ENCODE measurements at places on chromosomes 2 and 18.

GRCh38 chr2:227759411-227760118, 13.9 kb downstream of the SCYGR8 start:
- DNase-seq: no peak

DNA sequence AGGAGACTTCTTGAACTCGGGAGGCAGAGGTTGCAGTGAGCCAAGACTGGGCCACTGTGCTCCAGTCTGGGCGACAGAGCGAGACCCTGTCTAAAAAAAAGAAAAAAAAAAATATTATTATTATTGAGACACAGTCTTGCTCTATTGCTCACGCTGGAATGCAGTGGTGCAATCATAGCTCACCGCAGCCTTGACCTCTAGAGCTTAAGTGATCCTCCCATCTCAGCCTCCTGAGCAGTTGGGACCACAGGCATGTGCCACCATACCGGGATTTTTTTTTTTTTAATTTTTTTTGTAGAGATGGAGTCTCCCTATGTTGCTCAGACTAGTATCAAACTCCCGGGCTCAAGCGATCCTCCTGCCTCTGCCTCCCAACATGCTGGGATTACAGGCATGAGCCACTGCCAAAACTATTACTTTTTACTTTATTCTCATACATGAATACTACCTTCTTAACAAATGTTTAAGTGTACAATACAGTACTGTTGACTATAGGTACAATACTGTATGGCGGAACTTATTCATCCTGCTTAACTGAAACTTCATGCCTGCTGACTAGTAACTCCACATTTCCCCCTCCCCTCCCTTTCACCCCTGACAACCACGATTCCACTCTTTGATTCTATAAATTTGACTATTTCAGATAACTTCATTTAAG, 15.5 kb downstream of the FBXO11 start:
- DNase-seq: no peak

- DNase-seq: no peak
These were observed 1.8 kb downstream of the EVX2 start for GRCh38 chr2:176081837-176082524.

DNA sequence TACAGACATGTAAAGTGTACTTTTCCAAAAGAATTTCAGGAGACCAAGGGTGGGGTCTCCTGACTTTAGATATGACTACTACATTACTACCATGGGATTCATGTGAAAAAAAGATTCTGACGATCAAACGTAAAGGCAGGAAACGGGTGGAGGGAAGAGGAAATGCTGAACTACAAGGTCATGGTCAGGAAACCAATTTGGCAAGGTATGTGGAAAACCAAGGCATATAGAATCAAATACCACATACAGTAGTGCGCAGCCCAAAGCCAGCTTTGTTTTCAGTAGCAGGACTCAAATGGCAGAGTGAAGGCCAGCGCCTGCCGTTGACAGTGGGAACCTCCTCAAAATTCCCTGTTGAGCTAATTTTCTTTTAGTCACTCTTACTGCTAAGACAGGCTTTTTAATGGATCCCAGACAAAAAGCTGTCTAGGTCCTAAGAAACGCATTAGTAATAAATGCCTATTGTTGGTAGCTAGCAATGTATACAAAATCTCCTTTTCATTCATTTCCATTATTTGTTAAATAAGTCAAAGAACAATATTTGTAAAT, 57.6 kb upstream of the SERTAD2 start:
- no peak for DNase-seq

Measured in NCI-H526 (cell line).